ENCODE measurements at places on chromosomes 16 and 17. TPM values are rescaled to one million over a fixed set of nuclear protein-coding genes. Genes with fewer than 3 reads are reported as not detected.

NOD2 gene
- total RNA-seq = 5.1 TPM

HSPB9 gene
- total RNA-seq = not detected

KPNB1 gene
- total RNA-seq = 542 TPM

LRRC45 gene
- 46.0 TPM for total RNA-seq

RAB26 gene
- not detected for total RNA-seq

HOXB4 gene
- 6.9 TPM for total RNA-seq

DPEP3 gene
- total RNA-seq = not detected

ZPBP2 gene
- total RNA-seq = not detected

GLTPD2 gene
- total RNA-seq = not detected

KRT33B gene
- not detected for total RNA-seq
